Fibroblast of the conjunctiva (primary cell): ENCODE measurements at places on chromosomes 6 and 20.

GRCh38 chr6:160634706-160635105 is 29.4 kb downstream of the LPA start:
- no peak for DNase-seq

- DNase-seq: no peak
Observed at GRCh38 chr6:88921734-88922133, 41.7 kb downstream of the RNGTT start.

GRCh38 chr20:9686866-9687265 is 152.0 kb downstream of the PAK5 start:
- no peak for DNase-seq

- DNase-seq: no peak
Observed at GRCh38 chr6:139146317-139146726, 11.4 kb downstream of the HECA start.

DNA sequence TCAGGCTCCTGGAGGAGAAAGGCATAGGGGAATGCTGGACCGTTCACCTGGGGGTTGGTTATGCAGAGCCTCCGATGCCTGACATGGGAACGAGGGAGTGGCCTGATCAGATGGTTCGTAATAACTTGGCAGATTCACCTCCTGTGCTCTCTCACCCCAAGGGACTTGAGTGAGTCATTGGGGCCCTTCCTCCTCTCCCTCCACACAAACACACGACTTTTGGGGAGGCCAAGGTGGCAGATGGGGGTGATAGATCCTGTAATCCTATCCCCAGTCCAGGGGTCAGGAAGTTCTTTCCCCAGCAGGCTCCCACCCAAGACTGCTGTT is 45.6 kb upstream of the ARFGEF2 start:
- peak; percentile 36 for DNase-seq

- no peak for DNase-seq
Observed at GRCh38 chr20:11443382-11444119, 474.1 kb upstream of the BTBD3 start.

GRCh38 chr6:12289933-12290820 is at the start of gene EDN1:
EDN1 (plus strand) TSS chr6:12290361; CDS start chr6:12290630, 269 bp downstream.
- peak; percentile 51 for DNase-seq

GRCh38 chr6:111032484-111033140 is 50.8 kb downstream of the RPF2 start:
- DNase-seq: no peak

DNA sequence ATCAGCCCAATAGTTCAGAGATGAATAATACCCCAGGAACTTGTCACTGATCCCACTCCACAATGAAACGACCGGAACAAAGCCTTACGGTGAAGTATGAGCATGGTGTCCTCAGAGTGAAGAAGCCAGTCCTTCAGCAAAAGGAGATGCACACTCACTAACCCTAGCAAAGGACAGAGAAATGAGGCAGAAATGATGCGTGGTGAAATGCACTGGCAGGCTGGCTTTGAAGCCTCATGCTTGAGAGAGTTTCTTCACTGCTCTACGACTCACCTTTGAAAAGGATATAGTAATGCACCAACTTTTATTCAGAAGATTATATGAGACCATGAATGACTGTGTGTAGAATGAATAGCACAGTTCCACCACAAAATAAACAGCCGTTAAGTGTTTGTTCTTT is 74.8 kb downstream of the PHACTR1 start:
- DNase-seq: no peak

DNA sequence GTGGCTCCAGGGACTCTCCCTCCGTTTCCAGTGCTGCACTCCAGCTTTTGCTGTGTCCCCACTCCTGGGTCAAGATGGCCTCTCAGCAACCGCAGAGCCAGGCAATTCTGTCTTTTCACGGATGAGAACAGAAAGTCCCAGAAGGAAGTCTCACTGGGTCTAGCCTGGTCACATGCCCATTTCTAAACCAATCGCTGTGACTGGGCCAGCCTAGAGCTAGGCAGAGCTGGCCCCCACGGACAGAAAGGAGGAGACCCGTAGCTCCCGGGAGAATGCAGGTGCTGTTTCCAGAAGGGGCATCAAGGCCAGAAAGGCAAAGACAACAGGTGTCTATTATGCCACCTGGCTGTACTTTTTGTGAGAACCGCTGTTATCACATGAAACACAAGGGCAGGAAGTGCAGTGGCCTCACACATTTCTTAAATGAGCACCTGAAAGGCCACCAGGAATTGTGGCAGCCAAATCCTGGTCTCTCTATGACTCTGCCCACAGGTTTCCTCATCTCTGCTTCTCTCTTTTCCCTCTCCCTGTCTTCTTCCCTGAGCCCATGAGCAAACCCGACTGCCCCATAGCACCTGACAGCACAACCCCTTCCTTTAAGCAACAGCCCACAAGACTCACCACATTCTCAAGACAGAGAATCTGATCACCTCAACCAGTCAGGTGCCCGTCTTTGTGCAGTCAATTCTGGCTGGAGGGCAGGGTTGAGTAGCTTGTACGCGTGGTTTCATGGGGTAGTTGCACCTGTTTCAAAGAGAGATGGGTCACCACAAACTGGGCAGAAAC is 37.1 kb upstream of the B4GALT5 start:
- no peak for DNase-seq

DNA sequence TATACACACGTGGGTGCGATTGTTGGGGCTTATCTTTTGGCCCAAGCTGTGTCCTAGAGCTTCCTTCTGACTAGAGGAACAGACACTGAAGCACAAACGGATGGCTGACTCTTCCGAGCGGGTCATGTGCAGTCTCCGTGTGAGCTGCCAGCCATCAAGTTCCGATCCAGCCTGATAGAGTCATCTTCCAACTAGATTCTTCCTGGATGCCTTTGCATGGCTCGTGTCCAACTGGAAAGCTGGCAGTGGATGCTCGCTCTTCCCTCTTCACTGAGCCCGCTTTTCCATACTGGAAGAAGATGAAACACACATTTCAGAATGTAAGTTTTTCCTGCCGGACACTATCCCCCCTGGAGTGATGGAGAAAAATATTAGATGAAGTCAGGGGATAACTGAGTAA is 148.1 kb downstream of the SCML4 start:
- no peak for DNase-seq

GRCh38 chr6:27812078-27812804 is 100.0 kb downstream of the OR2B2 start:
- DNase-seq: no peak

GRCh38 chr20:50409495-50409894 is 100.7 kb upstream of the PTPN1 start:
- DNase-seq: no peak

DNA sequence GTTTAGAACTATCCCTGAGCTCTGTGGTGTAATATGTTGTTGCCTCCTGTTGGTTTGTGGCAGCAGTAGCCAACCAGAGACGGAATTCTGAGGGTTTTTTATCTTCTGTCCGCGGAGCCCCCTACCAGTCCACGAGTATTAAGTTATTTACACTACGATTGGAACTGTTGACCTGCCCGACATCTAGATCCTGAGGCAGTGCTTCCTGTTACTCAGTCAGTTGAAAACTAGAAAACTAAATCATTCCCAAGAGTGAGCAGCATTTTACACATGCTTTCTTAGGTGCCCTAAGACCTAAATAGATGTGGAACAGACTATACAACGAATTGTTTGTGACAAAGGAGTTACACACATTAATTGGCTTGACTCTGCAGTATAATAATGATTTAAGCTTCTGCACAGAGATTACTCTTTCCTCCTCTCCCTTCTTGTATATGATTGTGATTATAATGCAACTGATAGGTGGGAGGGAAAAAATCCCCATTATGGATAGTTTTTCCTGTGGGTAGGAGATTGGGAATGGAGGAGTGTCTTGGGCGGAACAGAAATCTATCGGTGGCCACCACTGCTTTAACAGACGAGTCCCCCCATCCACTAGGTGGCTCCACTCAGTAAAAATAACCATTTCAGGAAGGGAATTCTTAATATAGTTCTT is 1.7 kb downstream of the LOC128125822 start:
- peak; percentile 32 for DNase-seq

- DNase-seq: no peak
Observed at GRCh38 chr6:163228041-163228440, 186.5 kb upstream of the QKI start.

DNA sequence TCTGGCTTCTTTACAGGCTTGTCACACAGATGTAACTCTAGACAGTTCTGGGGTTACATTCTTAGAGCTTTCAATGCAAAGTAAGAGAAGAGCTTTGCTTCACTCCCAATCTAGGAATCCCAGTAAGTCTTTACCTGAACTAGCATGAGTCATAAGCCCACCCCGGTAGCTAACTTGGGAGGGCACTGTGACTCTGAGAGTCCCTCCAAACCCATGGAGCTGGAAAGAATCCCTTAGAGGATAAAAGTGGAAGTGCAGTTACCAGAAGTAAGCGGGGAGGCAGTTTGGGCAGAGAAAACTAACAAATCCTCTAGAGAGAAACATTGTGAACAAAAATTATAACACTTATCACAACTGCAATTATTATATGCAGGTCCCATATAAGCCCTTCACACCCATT is 84.0 kb upstream of the SMLR1 start:
- no peak for DNase-seq

- no peak for DNase-seq
Observed at GRCh38 chr6:153804755-153805330, 234.2 kb upstream of the OPRM1 start.

- DNase-seq: no peak
Observed at GRCh38 chr6:126066053-126067048, 80.0 kb downstream of the TRMT11 start.

- no peak for DNase-seq
Observed at GRCh38 chr6:149983145-149983544, 19.4 kb downstream of the ULBP1 start.

DNA sequence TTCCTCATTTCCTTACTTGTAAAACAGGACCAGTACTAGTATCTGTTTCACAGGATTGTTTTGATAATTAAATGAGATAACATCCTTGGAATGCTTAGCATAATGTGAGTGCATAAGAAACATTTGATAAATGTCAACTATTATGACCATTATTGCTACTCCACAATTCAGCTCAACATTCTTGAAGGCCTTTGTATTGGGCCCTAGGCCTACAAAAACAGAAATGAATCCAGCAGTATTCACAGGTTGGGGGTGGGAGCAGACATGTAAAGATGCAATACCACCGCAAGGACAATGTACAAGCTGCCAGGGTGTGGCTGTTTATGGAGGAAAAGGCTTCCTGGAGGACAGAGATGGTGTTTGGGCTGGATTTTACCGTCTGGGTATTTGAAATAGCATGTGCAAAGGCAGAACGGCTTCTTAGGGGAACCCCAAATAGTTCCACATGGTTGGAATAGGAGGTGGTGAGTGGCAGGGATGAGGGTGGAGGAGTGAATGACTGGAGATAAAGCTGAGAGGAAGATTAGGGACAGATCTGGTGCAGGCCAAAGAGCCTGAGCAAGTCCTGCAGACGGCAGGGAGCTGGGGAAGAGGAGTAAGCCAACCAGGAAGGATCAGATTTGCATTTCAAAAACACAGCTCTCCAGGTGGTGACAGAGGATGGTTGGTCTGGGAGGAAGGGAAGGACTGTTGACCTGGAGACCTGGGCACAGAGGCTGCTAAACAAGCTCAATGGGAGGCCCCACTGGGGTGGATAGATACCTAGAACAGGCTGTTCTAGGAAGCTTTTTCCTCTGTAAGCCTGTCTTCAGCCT is 57.0 kb upstream of the EPB41L1 start:
- peak; percentile 60 for DNase-seq

- DNase-seq: no peak
Observed at GRCh38 chr20:46787991-46788762, 78.7 kb downstream of the SLC2A10 start.

DNA sequence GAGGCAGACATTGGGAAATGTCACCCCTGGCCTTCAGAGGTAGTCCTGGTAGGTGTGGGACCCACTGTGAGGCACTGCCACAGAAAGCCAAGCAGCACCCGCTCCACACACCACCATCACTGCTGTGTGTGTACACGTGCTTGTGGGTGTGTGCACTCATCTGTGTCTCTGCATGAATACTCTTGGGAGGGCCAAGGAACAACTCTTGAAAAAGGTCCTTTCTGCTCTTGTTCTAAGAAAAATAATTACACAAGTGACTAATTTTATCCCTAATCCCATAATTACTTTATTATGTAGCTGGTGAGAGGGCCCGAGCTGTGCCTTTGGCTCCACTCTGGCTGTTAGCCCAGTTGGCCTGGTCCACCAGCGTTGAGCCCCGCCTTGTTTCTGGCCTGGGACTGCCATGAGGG is 21.7 kb upstream of the EPB41L1 start:
- DNase-seq: no peak

DNA sequence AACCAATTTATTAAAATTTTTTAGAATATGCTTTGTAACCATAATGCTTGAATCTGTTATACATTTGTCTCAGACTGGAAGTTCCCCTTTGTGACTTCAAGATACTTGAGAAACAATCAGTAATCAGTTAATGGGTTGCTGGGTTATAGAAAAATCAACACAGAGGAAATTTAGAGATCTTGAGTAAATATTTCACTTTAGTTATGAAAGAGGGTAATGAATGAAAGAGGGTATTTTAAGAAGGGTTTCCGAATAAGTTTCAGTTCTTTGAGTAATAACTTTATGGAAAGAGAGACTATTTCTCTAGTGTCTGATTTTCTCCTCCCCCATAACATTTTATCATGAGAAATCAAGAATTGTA is 21.4 kb downstream of the ZFAND3 start:
- no peak for DNase-seq

DNA sequence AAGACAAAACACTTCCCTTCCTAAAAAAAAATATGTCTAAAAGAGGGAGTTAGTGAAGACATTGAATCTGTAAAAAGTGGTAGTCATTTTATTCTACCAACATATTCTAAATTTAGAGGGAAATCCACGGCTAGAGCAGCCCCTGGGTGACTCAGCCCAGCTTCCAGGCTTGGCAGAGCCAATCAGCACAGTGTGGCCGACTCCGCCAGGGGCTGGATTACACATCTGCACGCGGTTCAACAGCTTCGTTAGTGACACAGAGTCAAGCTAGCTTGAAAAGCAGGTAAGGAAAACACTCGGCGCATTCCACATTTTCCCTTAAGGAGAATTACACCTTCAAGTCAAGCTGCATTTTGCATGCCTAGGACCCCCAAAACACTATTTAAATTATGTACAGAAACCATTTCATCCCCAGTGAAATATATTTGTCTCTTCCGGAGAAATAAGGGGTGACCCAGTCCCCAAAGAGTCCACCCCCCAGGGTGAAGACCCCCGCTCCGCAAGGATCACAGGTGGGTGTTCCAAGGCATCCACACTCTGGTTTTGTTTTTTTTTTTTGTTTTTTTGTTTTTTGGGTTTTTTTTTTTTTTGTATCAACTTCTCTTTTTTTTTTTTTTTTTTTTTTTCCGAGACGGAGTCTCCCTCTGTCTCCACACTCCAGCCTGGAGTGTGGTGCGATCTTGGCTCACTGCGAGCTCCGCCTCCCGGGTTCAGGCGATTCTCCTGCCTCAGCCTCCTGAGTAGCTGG is 58.4 kb upstream of the ARID1B start:
- DNase-seq: no peak

GRCh38 chr6:93894521-93894920 is 475.2 kb upstream of the EPHA7 start:
- DNase-seq: no peak

GRCh38 chr6:119856136-119856535 is 506.6 kb upstream of the MAN1A1 start:
- DNase-seq: no peak
